ENCODE measurements at places on chromosomes 4 and X. TPM values are rescaled to one million over a fixed set of nuclear protein-coding genes. Genes with fewer than 3 reads are reported as not detected.

DNA sequence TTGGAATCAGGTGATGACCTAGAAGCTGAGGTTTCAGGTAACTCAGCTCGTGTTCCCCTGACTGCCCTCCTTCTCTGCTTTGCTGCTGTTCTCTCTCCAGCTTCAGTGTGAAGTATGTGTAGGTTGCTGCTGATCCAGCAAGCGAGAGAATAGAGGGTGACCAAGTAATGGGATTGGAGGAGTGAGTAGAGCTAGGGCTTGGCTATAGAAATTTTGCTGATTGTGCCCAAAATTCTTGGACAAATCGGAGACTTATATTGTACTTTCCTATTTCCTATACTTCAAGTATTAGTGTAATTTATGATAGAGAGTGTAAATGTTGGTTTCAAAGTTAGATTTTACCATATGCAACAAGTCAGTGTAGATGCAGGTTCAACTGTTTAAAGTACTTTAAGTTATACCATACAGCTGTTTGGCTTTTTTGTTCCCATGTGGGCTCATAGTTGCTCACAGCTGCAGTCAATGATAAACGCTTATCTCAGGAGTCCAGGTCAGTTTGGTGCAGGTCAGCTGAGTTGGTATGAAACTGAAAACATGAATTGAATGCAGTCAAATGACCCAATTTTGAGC, 48.0 kb downstream of the RAPGEF2 start:
- DNase-seq, result no peak

DNA sequence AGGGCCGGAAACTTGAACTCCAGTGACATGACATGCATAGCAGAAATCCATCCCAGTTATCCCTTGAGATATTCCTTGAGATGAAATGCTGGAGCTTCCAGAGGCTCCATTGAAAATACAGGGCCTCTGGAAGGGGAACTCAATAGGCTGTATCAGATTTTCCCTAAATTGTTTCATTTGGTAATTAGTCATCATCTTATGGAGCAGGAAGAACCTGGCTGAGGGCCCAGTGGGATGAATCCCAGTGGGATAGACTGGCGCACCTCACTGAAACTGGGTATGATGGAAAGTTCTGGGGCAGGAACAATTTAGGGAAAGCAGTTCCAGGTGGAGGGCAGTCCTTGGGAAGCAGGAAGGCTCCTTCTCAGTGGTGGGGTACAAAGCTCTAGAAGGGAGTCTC, 307.8 kb upstream of the DIPK2B start:
- no peak for DNase-seq

GRCh38 chr4:2646396-2647149, 109.6 kb downstream of the TNIP2 start:
- DNase-seq, result no peak

DNA sequence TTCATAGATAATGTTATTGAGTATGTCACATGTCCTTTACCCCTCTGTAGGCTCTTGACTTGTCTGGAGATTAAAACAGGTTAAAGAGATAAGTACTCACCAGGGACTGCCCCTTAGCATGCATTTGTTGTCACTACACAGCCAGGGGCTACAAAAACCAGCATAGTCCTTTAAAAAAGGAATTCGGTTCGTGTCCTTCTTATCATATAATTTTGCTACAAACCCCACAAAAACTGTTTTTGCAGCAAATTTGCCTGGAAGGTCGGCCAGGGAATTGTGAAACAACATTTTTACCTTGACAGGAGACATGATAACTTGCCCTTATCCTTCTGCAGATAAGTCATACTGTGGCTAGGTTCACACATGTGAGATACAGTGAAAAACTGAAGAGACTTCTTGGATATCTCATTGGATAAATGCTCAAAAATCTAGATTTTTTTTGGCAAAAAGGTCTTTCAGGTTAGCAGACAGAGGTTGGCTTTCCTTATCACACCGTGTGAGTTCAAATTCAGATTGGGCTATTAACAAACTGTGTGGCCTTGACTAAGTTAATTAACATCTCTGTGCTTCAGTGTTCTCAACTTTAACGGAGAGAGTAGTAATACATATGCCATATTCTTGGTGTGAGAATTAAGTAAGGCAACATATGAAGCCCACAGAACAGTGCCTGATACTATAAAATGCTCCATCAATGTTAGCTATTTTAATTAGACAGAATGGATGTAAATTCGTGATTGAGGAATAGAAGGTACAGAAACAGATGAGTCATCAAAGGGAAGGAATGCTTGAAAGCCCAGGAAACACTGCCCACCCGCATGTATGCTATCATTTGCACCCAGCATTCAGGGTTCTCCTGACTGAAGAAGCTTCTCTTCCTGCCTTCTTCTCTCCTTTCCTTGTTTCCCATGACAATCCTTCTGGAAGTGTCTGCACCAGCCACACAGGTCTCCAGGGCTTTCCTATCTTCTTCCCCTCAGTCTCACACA, 30.0 kb downstream of the FAM9C start:
- DNase-seq, result no peak

- no peak for DNase-seq
Observed at GRCh38 chr4:26179316-26179760, 141.5 kb upstream of the RBPJ start.

GRCh38 chr4:110275871-110276270, 77.5 kb upstream of the ELOVL6 start:
- no peak for DNase-seq

DNA sequence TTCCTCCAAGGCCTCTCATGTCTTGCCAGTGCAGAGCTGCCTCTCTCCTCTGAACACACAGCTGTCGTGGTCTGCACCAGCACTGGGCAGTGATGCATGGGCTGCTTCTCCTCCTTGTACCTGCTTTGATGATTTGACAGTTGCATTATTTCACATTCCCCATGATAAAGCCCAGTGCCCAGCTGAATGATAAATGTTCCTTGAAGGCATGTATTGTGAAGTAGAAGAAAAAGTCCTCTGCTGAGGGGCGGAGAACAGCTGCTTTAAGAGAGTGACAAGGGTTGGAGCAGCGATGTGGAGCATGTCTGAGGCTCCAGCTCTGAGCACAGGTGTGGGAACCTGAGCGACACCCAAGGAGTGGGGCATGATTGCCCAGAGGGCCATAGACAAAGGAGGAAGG, 21.1 kb upstream of the TRIM2 start:
- no peak for DNase-seq

GRCh38 chr4:37653601-37654000, 32.6 kb downstream of the RELL1 start:
- no peak for DNase-seq

GRCh38 chrX:45975633-45976032, 569.6 kb downstream of the ZNF674 start:
- DNase-seq, result no peak

DNA sequence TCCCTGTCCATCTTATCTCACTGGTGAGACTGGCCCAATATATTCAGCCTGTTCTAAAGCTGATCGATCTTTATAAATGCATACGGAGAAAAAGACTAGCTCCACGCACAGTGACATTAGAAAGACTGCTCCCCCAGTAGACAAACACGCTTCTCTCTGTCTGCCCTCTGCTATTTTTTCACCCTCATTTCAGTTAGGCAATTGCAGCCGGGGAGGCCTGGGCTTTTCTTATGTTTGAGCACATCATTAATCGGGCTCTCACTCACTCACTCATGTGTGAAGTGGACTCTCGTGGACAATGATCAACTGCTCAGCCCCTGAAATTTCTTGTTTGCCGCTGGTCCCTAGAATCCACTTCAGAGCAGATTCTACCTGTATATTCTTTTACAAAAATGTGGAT, 824.7 kb upstream of the TENM3 start:
- DNase-seq, result no peak

DNA sequence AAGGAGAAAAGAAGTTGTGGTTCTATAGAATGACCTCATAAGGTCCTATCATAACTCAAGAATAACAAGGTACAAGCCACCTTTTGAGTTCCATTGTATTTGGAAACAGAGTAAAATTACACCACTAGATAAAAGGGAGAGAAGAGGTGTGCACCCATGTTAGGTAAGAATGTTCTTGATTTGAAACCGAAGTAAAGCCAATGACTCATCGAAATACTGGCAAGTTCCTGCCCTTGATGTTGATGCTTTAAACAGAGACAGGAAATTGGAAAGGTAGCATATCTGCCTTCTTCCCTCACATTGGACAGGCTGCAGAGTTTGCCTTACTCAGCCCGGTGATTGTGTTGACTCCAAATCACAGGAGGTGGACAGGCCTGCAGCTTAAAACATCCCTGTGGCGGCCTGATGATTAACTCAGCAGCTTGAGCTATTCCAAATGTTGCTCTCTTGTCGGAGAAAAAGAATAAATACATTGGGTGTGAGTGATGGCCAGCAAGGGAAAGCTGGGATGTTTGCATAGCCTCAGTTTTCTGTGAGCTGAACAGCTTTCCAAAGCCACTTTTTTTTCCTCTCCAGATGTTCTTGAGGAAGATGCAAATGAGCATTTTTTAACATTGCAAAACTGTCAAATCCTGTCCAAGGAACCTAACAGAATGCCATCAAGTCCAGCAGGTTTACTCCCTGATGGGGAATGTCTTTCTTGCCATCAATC, 321.1 kb downstream of the NKX6-1 start:
- no peak for DNase-seq

Gene PF4V1
- not detected for total RNA-seq

Gene GRIA2
- total RNA-seq, result not detected

Data from naive thymus-derived CD4-positive, alpha-beta T cell (primary cell).